ENCODE measurements at places on chromosomes 1 and 21.

- DNase-seq, result no peak
These were observed 12.8 kb downstream of the PSRC1 start for GRCh38 chr1:109269981-109270622.

- no peak for DNase-seq
These were observed 1.3 kb downstream of the TGFBR3 start for GRCh38 chr1:91884459-91885212.

- no peak for DNase-seq
These were observed 18.8 kb upstream of the C2CD2 start for GRCh38 chr21:41972511-41973205.

GRCh38 chr1:7526196-7526866 is 244.8 kb upstream of the VAMP3 start:
- no peak for DNase-seq

- DNase-seq, result peak; percentile 59
These were observed 7.7 kb downstream of the ARHGEF19 start for GRCh38 chr1:16204634-16205333.

DNA sequence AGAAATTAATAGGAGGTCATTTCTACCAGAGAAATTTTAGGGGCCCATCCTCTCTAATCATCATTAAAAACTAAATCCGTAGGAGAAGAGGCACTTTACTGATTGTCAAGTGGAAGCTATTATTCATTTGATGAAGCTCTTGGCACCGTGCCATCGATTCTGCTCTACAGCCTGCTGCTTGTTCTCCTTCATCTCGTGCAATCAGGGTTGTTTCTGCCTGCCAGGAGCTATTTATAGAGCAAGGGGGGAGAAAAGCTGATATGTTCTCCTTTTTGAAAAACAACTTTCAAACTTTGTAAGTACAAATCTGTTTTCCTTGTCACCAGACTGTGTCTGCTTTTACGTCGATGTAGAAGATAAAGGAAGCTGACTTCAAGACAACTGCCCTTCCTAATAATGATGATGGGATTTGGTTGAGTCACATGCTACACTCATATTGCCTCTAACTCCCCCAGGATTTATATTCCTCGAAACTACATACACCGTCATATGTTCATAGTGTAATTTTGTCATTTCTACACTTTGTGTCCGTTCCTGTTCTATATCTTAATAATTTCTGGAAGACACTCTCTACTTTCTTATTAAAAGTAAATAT is 169.6 kb upstream of the LHX8 start:
- no peak for DNase-seq

GRCh38 chr1:184605941-184606340 is 148.7 kb downstream of the EDEM3 start:
- no peak for DNase-seq

GRCh38 chr1:235102993-235103411 is 25.6 kb downstream of the TOMM20 start:
- DNase-seq, result no peak
